T-helper 22 cell (primary cell): ENCODE measurements at places on chromosomes 7 and 10.
A peak's percentile ranks its signal among the peaks of the same experiment; 100 is the strongest.

DNA sequence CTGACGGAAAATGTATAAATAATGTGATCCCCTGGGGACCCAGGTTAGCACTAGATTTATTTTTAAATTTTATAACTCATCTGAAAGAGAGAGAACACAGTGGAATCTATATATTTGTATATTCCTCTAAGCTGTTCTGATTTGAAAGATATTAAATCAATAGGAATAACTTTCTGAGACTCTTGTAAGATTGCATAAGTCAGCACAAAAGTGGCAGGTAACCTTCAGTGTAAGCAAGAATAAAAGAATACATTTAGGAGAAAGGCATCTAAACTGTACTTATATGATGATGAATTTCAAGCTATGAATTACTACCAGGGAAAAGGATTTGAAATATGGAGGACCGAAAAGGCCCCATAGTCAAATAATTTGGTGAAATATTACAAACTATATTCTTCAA is 112.8 kb downstream of the TBXAS1 start:
- DNase-seq, result no peak

DNA sequence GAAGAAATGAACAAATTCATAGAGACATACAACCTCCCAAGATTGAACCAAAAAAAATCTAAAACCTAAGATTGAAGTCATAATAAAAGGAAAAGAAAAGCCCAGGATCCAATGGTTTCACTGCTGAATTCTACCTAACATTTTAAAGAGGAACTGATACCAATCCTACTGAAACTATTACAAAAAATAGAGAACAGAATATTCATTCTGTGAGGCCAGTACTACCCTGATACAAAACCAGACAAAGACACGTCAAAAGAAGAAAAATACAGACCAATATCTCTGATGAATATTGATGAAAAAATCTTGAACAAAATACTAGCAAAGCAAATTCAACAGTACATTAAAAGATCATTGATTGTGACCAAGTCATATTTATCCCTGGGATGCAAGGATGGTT is 128.5 kb upstream of the STEAP1 start:
- DNase-seq, result no peak

DNA sequence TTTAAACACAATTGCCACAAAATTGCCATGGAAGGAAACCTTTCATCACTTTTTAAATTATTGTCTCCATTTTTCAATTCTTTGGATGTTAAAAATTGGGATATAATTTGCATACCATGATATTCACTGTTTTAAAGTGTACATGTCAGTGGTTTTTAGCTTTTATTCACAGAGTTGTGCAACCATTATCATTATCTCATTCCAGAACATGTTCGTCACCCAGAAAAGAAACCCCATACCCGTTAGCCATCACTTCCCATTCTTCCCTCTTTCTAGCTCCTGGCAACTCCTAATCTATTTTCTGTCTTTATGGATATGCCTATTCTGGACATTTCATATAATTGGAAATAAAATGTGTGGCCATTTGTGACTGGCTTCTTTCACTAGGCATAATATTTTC is 260.3 kb upstream of the FERD3L start:
- no peak for DNase-seq

- DNase-seq, result no peak
Observed at GRCh38 chr7:22586101-22586785, 86.3 kb upstream of the STEAP1B start.

GRCh38 chr10:118458957-118459641 is 117.0 kb upstream of the FAM204A start:
- no peak for DNase-seq

DNA sequence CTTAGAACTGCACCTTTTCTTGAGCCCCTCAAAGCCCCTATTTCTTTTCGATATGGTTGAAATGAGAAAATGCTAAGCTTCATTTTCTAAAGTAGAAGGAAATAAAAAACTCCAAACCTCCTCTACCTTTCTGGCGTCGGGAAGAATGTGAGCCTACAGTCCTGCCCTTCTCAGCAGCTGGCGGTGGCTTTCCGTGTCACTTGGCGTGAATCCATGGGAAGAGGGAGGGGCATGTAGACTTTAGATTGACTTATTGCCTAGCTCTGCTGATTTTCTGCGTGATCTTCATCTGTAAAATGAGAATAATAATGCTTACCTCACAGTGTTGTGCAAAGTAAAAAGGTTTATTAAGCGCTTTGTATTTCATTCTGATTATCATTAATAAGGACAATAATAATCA is 35.0 kb downstream of the PRR15 start:
- DNase-seq, result no peak

- DNase-seq, result peak; percentile 59
Observed at GRCh38 chr10:6239213-6239991, 36.7 kb downstream of the PFKFB3 start.

- no peak for DNase-seq
Observed at GRCh38 chr10:132841615-132841975, 55.6 kb upstream of the NKX6-2 start.

DNA sequence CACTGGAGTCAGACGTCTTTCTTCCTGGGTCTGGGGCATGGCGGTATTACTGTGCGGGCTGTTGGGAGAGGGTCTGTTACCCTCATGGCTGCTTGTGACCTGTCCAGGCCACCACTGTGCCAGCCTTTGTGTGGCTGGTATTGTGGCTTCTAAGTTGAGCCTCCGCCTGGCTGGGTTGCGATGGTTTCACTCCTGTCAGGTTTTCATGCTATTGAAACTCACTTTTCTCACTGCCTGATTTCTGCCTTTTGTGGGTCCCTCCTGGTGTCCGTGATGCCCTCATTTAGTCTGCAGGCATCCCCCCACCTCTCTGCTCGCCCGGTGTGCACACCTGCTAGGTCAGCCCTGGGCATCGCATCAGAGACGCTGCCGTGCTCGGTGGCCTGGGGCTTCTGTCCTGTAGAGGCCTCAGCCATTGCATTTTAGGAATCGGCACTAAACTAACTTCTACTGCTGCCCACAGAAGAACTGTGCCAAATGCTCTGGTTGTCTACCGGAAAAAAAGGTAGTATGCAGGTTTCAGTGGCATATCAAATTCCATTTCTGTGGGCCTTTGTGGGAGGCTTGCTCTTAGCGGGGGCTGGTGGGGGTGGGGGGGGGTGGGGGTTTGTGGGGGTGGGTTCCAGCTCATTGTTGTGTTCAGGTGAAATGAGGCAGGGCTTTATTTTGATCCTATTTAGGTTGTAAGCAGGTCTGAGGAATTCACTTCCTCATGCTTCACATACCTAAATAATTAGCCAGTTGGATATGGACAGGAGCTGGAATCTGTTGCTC is 64.3 kb downstream of the MGMT start:
- DNase-seq, result no peak

DNA sequence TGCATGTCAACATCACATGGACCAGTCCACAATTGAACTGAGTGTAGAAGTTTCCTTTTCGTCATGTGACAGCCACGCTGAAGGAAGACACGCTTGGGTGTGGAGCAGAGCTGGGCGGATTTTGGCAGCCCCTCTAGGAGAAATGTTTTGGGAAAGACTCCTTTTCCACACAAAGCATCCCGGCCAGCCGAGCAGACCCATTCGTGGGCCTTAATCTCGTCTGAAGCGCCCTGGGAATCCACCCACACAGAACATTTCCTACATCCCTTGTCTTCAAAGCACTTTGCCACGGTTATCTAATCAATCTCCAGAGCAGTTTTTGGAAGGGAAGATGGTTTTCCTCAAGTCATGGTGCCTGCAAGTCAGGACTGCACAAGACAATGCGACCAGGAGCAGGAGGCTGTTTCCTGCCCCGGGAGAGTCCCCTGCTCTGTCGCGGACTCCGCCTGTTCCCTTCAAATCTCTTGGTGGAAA is 8.4 kb upstream of the IFT22 start:
- DNase-seq, result no peak

GRCh38 chr10:132036887-132037675 is 28.7 kb upstream of the JAKMIP3 start:
- no peak for DNase-seq

DNA sequence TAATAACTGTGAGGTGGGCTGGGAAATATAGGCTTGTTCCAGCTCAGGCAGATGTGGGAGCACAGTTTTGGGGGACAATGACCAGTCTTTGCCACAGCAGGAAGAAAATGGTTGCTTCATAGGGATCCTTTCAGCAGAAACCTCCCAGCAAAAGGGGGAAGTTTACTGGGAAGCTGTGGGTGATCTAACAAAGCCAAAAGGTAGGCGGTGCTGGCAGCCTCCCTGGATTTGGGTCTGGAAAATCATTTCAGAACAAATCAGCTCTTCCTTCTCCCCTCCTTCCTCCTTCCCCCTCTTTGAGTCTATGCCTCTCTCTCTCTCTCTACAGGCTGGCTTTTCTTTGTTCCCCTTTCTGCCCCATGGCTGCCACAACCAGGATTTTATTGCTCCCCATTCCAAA is 16.2 kb downstream of the RPS24 start:
- no peak for DNase-seq

DNA sequence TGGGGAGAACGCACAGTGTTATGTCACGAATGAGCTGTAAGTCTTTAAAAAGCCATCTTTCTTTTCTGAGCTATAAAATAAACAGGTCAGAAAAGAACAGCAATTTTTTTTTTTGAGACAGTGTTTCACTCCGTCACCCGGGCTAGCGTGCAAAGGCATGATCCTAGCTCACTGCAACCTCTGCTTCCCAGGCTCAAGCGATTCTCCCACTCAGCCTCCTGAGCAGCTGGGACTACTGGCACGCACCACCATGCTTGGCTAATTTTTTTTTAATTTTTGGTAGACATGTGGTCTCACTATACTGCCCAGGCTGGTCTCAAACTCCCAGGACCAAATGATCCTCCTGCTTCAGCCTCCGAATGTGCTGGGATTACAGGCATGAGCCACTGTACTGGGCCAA is 58.6 kb downstream of the PPP1R3C start:
- no peak for DNase-seq

DNA sequence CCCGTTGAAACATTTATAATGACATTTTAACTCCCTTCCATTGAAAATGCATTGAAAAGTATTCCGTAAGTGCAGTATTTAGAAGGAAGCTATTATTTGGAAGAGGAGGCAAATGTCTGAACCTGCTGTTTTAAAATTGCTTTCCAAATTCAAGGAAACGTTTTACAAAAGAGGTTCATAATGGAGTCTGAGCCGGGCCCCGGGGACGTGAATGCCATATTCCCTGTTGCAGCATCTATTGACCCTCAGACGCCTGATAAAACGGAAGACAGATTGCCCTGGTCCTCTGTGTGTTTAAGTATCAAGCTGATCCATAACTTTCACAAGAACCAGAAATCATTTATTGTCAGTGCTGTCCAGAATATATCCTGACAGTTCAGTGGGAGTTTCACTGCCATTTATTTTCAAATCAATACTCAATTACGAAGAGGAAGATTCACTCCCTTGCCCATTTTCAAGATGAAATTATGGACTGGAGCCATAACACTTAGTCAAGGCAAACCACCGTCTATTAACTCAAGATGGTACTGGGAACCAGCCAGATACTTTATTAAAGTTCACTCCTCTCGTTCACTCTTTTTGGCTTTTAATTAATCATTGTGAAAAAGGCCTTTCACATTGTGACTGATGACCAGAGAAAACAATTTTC is 435.7 kb upstream of the PFKP start:
- DNase-seq, result no peak

DNA sequence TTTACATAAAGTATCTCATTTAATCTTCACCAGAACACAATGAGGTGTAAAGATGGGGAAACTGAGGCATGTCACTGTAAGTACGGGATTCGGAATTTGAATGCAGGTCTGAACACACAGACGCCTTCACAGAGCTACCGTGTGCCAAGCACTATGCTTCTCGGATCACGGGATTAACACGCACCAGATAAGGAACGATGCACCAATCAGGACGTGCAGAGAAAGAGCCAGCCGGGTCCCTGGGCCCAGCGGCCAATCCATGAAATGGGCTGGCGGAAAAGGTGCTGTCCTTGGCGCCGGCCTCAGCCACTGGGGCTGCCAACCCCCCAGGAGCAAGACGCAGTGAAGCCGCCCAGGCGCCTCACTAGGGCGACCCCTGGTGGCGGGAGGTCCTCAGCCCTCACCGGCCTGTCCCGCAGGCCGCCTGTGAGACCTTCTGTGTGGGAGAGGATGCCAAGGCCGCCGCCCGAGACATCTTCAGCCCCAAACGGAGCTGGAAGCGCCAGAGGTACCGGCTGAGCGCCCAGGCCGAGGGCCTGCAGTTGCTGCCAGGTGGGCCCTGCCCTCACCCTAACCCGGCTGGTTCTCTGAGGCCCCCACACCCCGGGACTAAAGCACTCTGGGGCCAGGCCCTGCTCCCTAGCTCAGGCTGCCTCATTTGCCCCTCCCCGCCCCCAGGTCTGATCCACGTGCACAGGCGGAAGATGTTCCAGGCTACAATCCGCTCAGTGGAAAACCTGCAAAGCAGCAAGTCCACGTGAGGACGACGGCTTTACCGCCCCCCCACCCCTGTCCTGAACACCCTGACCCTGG is 15.6 kb downstream of the ATG9B start:
- peak; percentile 75 for DNase-seq

GRCh38 chr7:107029061-107029763 is 15.3 kb upstream of the PRKAR2B start:
- DNase-seq, result no peak

DNA sequence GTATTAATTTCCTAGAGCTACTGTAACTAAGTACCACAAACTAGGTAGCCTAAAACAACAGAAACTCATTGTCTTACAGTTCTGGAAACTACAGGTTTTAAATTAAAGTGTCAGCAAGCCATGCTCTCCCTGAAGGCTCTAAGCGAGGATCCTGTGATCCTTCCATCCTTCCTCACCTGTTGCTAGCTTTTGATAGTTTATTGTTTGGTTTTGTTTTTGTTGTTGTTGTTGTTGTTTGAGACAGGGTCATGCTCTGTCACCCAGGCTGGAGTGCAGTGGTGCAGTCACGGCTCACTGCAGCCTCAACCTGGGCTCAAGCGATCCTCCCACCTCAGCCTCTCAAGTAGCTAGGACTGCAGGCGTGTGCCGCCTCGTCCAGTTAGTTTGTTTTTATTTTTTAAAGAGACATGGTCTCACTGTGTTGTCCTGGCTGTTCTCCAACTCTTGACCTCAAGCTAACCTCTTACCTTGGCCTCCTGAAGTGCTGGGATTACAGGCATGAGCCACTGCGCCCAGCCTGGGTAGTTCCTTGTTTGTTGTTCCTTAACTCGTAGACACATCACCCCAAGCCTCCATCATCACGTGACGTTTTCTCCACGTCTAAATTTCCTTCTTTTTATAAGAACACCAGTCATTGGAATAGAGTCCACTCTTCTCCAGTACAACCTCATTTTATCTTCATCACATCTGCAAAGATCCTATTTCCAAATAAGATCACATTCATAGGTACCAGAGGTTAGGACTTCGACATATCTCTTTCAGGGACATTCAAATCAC is 109.1 kb downstream of the AKR1D1 start:
- no peak for DNase-seq

- no peak for DNase-seq
Observed at GRCh38 chr10:70593513-70593890, 9.0 kb downstream of the PRF1 start.

GRCh38 chr10:130799532-130799931 is 512.0 kb downstream of the TCERG1L start:
- DNase-seq, result no peak

- DNase-seq, result no peak
Observed at GRCh38 chr10:4515721-4516120, 310.3 kb upstream of the AKR1E2 start.

GRCh38 chr10:119444866-119445265 is 97.7 kb downstream of the RGS10 start:
- DNase-seq, result no peak
